ENCODE measurements at places on chromosomes 3 and 15.

DNA sequence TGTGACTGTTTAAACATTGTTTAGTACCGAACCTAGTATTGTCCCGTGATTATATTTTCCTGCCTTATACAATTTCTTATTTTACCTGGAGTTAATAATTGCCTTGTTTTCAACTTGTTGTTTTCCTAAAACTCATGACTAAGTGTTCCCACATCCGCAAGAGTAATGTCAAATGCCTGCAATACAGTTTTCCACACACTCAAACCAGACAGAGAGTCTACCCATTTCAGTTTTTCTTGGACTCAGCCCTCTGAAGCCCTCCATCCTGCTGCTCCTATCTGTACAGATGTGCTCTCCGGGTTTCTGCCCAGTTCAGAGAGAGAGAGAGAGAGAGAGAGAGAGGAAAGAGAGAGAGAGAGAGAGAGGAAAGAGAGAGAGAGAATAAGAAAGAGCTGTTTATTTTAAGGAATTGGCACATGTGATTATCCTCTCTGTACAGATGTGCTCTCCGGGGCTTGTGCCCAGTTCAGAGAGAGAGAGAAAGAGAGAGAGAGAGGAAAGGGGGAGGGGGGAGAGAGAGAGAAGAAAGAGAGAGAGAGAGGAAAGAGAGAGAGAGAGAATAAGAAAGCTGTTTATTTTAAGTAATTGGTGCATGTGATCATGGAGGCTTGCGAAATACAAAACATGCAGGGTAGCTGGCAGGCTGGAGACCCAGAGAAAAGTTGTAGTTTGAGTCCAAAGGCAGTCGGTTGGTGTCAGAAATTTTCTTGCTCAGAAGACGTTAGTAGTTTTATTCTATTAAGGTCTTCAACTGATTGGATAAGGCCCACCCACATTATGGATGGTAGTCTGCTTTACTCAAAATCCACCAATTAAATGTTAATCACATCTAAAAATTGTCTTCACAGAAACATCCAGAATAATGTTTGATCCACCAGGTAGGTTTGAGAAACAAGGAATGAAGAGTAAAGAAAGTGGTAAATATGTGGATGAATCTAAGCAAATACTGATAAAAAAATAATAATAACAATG, 104.1 kb upstream of the GOLGA8J start:
- no peak for DNase-seq

GRCh38 chr3:197256836-197257444, 41.5 kb downstream of the DLG1 start:
- peak; percentile 67 for DNase-seq

GRCh38 chr3:99545941-99546580, 92.3 kb upstream of the COL8A1 start:
- no peak for DNase-seq

GRCh38 chr3:69739204-69740102, at the start of gene MITF:
Gene MITF, plus strand, starts transcription at chr3:69739464. Its CDS starts 134 bp downstream, at chr3:69739598.
- DNase-seq, result peak; percentile 98

- no peak for DNase-seq
Observed at GRCh38 chr3:72266016-72266370, 481.0 kb upstream of the PROK2 start.

- DNase-seq, result no peak
Observed at GRCh38 chr3:104526901-104527401, 839.8 kb upstream of the ALCAM start.

DNA sequence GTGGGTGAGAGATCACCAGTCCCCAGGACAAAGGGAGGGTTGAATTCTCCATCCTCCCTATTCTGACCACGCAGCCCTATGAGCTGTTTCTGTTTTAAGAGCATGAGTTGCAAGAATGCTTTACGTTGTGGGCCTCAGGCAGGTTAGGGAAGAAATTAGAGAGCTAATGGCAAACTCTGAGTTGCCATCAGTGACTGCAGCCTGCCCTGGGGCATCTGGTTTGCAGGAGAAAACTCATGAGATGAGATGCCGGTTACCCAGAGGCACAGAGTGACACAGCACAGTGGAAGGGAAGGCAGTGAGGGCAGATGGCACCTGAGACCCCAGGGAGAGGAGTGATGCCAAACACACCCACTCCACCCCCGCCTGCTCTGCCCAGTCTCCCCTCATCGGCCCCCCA, 265.3 kb downstream of the CD47 start:
- DNase-seq, result no peak

GRCh38 chr15:33903661-33904060, 64.6 kb upstream of the CHRM5 start:
- DNase-seq, result no peak

- no peak for DNase-seq
Observed at GRCh38 chr3:107634099-107634489, 111.3 kb downstream of the BBX start.

DNA sequence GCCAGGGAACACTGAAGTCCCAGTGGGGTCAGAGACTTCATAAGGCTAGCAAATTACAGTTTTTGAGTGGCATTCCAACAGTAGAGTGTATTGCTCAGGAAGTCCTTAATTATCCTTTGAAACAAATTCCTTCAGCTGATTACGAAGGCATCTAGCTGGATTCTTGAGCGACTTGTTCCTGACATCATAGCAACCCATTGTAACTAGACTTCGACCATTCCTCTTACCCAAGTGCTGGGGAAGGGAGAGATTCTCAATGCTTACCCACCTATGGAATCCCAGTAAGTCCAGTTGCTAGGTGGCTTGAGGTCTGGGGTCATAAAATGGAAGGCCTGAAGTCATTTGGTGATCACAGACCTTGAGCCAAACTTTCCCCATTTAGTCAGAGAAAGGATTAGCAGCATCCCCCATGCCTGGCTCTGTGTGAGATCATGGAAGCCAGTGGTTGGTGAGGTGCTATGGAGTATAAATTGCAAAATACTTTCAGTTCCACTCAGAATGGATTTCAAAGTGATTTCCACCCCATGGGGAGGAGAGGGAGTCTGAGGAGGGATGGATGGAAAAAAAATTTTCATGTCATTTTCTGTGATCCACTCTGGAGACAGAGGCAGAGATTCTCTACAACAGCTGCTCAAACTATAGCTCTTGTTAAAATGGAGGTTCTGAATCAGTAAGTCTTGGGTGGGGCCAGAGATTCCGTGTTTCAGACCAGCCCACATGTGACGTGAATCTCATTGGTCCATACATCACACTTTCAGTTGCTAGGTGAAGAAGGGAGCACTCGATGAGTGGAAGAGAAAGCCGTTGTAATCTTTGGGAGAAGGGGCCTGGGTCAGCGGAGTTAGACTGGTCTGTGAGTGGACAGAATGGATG, 45.7 kb downstream of the CD86 start:
- no peak for DNase-seq

DNA sequence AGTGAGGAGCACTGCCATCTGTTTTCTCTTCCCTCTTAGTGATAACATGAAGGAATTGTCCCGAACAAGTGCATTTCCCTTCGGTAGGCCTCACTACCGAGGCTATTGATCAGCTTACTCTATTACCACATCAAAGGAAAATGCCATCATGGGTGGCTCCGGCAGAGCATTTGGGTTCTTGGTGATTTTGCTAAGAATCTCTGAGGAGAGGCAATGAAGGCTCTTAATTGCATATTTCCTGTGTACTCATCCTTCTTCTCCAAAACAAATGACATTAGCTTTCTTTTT, 35.3 kb downstream of the CHRD start:
- no peak for DNase-seq

DNA sequence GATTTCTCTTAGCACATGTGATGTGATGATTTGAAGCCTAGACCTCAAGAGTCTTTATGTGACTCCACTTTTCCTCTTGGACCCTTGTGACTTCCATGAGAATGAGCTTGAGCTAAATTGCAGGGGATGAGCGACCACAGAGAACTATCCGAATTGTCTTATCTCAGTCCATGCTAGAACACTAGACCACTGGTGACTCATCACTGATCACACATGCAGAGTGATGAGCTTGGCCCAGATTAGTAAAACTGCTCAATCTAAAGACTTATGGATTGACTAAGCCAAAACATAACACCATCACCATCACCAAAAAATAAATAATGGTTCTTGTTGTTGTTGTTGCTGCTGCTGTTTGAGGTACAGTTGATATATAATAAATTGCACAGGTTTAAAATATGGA, 114.1 kb upstream of the CFAP20DC start:
- DNase-seq, result no peak

DNA sequence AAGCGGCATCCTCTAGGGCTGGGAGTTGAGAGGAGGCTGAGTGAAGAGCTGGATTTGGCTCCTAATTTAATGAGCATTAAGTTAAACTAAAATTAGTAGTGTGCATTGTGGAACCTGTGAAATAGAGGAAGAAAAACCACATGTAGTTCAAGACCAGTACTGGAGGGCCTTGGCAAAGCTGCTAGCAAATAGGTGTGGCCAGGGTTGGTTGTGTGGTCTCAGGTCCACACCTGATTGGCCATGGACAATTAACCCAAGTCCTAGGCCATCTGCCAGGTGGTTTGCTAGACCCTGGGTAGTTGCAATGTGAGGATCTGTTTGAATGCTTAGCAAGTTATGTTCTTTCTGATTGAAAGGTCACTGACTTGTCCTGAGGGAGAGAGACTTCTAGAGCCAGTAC, 275.5 kb downstream of the PDCD6IP start:
- DNase-seq, result no peak

GRCh38 chr3:129614927-129615363, 8.5 kb upstream of the PLXND1 start:
- peak; percentile 55 for DNase-seq

- peak; percentile 65 for DNase-seq
Observed at GRCh38 chr15:28984421-28985315, 98.9 kb downstream of the APBA2 start.

GRCh38 chr3:140898340-140899180, 43.1 kb upstream of the SLC25A36 start:
- peak; percentile 65 for DNase-seq

DNA sequence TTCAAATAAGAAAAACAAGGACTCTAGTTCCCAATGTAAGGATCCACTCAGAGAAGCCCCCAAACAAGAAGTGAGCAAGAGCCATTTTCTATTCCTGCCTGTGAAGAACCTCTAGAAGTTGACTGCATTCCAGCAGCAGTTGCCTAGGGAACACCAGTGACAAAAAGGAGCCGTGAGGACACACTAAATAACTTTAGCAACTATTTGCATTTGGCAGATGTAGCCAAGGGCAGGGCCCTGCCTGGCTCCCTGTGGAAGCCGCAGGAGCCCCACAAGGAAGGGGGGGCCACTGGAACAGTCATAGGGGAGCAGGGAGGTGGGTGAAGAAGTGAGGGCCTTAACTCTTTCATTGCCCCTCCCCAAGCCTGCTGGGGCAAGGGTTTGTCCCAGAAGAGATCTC, 470.2 kb upstream of the PROK2 start:
- DNase-seq, result peak; percentile 81

- DNase-seq, result no peak
Observed at GRCh38 chr3:15726043-15726442, 71.7 kb downstream of the ANKRD28 start.

DNA sequence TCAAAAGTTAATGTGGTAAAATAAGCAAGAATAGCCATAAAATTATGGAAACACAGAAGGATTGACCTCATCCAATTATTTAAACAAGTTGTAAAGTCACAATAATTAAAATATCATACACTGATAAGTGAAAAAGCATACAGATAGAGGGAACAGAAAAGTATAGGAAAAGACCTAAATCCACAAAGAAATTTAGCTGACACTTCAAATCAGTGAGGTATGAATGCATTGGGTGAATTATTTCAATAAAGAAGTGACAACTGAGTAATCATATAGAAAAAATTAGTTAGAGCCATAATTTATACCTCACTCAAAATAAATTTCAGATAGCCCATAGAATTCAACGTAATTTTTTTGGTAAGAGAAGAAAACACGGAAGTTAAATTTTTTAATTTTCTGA, 25.1 kb downstream of the TFDP2 start:
- no peak for DNase-seq

DNA sequence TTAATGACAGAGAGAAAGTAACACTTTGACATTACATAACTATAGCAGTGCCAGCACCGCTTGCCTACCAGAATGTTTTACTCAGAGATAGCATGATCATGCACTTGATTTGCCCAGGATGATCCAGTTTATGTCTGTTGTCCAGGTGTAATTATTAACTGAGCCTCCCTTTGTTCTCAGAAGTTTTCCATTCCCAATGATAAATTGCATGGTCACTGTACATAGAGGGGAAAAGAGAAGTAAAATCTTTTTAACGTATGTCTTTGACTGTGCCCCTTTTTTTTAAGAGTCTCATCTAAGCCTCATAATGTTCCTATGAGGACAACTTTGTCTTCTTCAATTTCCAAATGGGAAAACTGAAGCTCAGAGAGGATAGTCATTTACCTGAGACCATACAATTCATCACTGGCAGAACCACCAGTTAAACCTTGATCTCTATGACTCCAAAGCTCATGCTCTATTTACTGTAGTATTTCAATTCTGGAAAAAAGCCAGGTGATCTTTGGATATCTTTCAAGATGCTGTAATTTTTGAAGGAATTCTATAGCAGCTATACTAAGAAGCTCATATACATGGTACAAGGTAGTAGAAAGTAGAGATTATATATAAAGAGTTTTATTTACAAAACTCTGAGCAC, 25.1 kb downstream of the C3orf85 start:
- no peak for DNase-seq

- peak; percentile 96 for DNase-seq
Observed at GRCh38 chr3:100073714-100074307, 40.5 kb downstream of the FILIP1L start.
